HCT116 (cell line): ENCODE measurements at places on chromosomes 13 and 19. TPM values are rescaled to one million over a fixed set of nuclear protein-coding genes. Genes with fewer than 3 reads are reported as not detected.
A peak's percentile ranks its signal among the peaks of the same experiment; 100 is the strongest.

- H3K4me1 ChIP-seq: peaks cover 14% of the 10 kb centered on the region
- H3K27ac ChIP-seq: peak within 1 kb of the TSS; percentile 54; the same call in 1 of the 2 replicates
- no peak for DNase-seq
- H3K27me3 ChIP-seq: no peaks in the 10 kb centered on the region
Observed at GRCh38 chr19:10085641-10086590, at the start of gene SHFL. TSS of gene SHFL (plus strand) at chr19:10086317. CDS start at chr19:10086428, 111 bp downstream.

- peaks cover 58% of the 10 kb centered on the region for H3K4me1 ChIP-seq
- no peaks in the 10 kb centered on the region for H3K36me3 ChIP-seq
- DNase-seq: peak; percentile 78
- H3K4me3 ChIP-seq: no peak overlapping the region
- H3K27ac ChIP-seq: peak overlapping the region; percentile 100
Observed at GRCh38 chr19:1063030-1063908, 3.7 kb upstream of the ARHGAP45 start.

FAM216B gene
- total RNA-seq: not detected

DNA sequence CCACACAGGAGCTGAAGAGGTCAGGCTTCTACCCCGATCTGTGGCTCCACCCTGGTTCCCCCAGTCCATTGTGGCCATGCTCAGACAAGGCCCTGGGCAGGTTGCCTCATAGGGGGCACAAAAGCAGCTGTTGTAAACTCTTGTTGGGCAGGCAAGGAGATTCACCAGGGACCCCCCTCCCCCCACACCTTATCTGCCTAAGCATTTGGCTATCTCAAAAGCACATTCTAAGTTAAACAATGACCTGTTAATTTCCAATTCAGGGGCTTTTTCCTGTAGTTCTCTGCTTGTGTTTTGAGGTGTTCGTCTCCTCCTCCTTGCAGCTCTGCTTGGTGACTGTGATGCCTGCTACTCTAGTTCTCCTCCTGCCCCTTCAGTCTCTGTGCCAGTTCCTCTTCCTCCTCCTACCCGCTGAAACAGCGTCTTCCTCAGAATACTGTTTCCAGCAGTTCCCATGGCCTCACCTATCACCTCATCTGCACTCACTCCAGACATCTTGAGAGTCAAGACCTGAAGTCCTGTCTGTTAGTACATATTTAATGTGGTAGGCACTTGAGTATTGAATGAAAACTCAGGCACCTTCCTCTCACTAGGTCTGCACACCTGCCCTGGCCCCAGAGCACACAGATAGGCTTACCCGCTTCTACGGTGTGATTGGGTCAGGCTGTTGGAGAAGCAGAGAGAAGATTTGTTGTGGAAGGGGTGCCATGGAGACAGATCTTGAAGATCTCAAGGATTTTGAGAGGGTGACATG lies 31.7 kb downstream of the SPATA13 start:
- no peaks in the 10 kb centered on the region for H3K4me1 ChIP-seq
- H3K36me3 ChIP-seq: no peaks in the 10 kb centered on the region
- no peak for DNase-seq
- H3K4me3 ChIP-seq: no peak overlapping the region
- H3K27me3 ChIP-seq: no peaks in the 10 kb centered on the region
- no peak overlapping the region for H3K27ac ChIP-seq

DNA sequence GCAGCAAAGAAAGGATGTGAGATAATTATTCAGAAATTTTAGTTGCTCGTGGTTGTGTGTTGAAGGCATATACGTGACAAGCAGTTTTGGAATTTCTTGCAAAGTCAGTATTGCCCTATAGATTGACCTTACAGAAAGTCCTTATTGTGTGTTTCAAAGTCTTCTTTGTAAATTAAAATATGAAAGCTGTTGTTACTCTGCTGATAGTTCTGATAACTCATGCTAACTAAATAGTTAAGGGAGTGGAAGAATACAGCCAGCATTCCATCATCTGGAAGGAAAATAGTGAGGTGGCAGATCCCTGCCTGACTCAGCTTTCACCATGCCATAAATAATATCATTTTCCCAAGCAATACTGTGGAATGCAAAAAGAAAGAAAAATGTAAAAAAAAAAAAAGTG lies 27.2 kb downstream of the WASF3 start:
- H3K4me1 ChIP-seq: no peaks in the 10 kb centered on the region
- H3K27me3 ChIP-seq: peaks cover 50% of the 10 kb centered on the region
- no peak for DNase-seq
- H3K36me3 ChIP-seq: no peaks in the 10 kb centered on the region
- no peak overlapping the region for H3K27ac ChIP-seq

PEG3 gene
- total RNA-seq: 0.34 TPM

PEAK3 gene
- not detected for total RNA-seq

ZNF547 gene
- 1.4 TPM for total RNA-seq

NLRP9 gene
- total RNA-seq: not detected

- DNase-seq: no peak
- H3K27me3 ChIP-seq: no peaks in the 10 kb centered on the region
- H3K4me1 ChIP-seq: no peaks in the 10 kb centered on the region
- H3K27ac ChIP-seq: no peak overlapping the region
- H3K4me3 ChIP-seq: no peak overlapping the region
- no peaks in the 10 kb centered on the region for H3K36me3 ChIP-seq
Observed at GRCh38 chr13:71056581-71056980, 810.4 kb downstream of the DACH1 start.

DNA sequence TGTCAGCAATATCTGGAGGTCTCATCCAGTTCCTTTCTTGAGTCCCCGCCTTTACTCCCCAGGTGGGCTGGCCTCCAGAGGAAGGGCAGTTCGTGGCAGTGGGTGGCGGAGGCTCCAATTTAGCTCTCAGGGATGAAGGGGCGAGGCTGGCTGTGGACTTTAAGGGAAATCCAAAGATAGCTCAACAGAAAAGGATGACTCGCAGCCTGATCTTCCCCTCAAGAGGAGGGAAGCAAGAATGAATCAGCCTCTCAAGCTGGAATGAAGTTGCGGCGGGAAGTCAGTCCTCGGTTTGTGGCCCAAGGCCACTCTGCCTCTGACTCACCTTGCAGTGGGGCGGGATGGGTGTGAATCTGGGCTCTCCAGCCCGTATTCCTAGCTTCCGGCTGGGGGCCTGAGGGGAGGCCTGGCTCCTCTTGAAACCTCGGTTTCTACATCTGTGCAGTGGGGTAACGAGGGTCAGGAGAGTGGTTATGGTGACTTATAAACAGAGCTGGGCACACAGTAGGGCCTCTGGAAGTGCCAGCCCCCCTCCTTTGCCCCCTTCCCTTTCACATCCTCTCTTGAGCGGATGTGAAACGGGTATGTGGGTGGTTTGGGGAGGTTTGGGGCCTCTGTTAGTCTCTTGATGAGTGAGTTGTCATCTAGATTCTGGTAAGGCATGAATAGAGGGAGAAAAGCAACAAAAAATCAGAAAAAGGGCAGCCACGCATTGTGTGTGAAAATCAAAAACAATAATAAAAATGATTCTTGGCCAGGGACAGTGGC lies 10.5 kb upstream of the SMG9 start:
- peaks cover 84% of the 10 kb centered on the region for H3K4me1 ChIP-seq
- H3K36me3 ChIP-seq: peaks cover 35% of the 10 kb centered on the region
- H3K27ac ChIP-seq: peak overlapping the region; percentile 98
- peak overlapping the region; percentile 12 for H3K4me3 ChIP-seq
- DNase-seq: peak; percentile 93
- H3K27me3 ChIP-seq: no peaks in the 10 kb centered on the region

DNA sequence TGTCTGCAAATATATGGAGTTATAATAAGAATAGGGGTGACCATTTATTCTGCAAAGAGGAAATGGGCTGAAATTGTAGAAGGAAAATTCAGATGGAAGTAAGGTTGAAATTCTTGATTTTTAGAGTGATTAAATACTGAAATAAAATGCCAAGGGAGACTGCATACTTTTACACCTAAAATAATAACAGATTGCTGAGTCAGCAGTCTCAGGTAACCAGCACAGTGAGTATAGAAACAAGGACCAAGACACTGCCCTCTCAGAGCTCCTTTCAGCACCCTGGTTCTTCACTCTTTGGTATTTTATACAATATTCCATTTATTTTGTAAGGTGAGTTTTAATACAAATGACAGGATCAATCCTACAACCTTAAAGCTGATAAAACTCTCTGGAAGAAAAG lies 48.8 kb upstream of the MLNR start:
- H3K4me3 ChIP-seq: no peak overlapping the region
- no peaks in the 10 kb centered on the region for H3K27me3 ChIP-seq
- H3K27ac ChIP-seq: no peak overlapping the region
- H3K4me1 ChIP-seq: no peaks in the 10 kb centered on the region
- no peaks in the 10 kb centered on the region for H3K36me3 ChIP-seq
- DNase-seq: no peak

DNA sequence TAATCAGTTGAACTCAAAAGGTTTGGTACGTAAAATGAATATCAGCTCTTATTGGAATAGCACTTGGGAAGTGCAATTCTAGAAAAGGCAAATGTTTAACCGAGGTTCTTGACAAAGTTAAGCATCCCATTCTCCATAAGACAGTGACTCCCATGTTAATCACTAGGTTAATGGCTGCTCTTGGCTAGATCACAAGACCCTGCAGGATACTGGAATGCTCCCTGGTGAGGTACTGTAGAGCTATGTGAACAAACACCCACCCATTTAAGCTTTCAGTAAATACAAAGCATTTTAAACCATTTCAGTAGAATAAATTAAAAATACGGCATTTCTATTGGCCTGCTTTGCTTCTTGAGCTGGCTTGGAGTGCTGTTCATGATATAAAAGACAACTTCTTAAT lies 56.5 kb downstream of the TDRD3 start:
- no peaks in the 10 kb centered on the region for H3K4me1 ChIP-seq
- no peak overlapping the region for H3K27ac ChIP-seq
- H3K36me3 ChIP-seq: no peaks in the 10 kb centered on the region

- no peaks in the 10 kb centered on the region for H3K36me3 ChIP-seq
- H3K27me3 ChIP-seq: no peaks in the 10 kb centered on the region
- no peak overlapping the region for H3K4me3 ChIP-seq
- H3K27ac ChIP-seq: no peak overlapping the region
- H3K4me1 ChIP-seq: peaks cover 7% of the 10 kb centered on the region
Observed at GRCh38 chr13:111215081-111216047, 100.3 kb downstream of the ARHGEF7 start.

GRCh38 chr13:24100188-24100587 lies 60.3 kb upstream of the SPATA13 start:
- no peaks in the 10 kb centered on the region for H3K4me1 ChIP-seq
- no peak overlapping the region for H3K4me3 ChIP-seq
- H3K27ac ChIP-seq: no peak overlapping the region
- DNase-seq: no peak

- H3K36me3 ChIP-seq: no peaks in the 10 kb centered on the region
- H3K4me1 ChIP-seq: peaks cover 5% of the 10 kb centered on the region; the same call in 1 of the 2 replicates
- H3K4me3 ChIP-seq: peak overlapping the region; percentile 42
Observed at GRCh38 chr19:5293612-5294378, 46.8 kb downstream of the PTPRS start.
